ENCODE measurements at places on chromosomes 5 and 9.

DNA sequence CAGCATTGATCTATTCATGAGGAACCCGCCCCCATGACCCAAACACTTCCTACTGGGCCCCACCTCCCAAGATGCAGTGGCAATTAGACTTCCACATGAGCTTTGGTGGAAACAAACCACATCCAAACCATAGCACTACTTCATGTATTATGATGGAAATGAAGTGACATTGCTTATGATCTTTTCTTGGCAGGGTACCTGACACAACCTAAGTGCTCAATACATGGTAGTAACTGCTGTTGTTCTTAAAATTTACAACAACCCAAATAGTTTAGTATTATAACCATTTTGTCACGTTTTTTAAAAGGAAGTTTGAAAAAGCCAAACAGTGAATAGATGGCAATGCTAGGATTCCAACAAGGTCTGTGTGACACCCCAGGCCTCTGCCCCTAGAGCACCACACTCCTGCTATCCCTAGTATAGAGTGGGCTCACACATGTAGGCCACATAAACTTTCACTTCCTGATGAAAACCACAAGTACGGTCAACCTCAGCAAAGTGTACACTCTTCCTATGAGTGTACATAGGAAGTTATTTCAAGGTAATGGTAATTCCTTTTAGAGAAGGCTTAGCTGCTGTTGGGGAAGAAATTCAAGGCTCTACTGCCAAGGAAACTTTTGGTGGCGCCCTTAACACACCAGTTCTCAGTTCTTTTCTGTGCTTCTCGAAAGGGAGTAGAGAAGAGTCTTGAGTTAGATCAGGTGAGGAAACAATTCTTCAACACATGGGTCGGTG, 97.6 kb downstream of the ARSB start:
- DNase-seq = no peak

DNA sequence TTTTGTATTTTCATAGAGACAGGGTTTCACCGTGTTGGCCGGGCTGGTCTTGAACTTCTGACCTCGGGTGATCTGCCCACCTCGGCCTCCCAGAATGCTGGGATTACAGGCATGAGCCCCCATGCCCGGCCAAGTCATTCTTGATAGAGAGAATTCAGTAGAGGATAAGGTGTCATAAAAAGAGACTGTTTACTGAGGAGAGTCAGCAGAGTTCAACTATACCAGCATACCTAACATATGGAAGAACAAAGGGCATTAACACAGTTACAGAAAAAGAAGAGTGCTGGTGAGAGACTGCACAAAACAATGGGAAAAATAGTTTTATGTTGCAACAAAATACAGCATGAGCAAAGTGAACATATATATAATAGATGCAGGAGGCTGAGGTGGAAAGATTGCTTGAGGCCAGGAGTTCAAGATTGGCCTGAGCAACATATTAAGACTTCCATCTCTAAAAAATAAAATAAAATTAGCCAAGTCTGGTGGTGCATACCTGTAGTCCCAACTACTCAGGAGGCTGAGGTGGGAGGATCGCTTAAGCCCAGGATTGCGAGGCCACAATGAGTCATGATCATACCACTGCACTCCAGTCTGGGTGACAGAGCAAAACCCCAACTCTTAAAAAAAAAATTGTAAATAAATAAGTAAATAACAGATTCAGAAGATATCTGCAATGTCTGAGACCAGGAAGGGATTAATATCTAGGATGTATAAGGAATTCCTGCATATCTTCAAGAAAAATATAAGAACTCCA, 19.5 kb downstream of the B4GALT1 start:
- no peak for DNase-seq

DNA sequence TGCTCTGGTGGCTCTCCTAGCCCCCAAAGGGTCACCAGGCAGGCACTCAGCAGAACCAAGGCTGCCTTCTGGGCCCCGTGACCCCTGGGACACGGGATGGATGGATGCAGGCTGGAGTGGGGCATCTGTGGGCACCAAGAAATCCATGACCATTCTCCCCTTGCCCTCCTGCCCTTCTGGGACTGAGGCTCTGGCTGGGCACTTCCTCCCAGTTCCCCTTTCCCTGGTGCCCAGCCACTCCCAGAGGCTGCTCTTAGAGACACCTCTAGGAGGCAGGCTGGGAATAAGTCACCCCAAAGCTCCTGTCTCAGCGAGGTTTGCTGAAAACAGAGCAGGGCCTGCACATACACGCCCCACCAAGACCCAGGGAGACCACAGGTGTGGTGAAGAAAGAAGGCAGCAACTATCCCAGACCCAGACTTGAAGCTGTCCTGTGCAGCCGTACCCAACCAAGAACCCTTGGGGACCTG, 943 bp downstream of the STING1 start:
- no peak for DNase-seq

DNA sequence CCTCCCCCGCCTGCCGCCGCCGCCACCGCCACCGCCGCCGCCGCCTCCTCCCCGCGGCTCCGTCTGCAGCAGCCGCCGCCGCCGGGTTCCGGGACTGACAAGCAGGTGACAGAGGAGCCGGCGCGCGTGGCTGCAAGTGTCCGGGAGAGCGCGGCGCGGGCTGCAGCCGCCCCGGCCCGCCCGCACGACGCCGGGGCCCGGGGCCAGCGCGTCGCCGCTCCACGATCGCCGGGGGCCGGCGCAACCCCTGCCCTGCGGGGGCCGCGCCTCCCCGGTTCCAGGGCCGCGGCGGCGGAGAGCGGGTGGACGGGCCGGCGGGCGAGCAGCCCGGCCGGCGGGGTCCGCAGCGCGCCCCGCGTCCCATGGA, 343 bp downstream of the LMX1B start:
- no peak for DNase-seq

DNA sequence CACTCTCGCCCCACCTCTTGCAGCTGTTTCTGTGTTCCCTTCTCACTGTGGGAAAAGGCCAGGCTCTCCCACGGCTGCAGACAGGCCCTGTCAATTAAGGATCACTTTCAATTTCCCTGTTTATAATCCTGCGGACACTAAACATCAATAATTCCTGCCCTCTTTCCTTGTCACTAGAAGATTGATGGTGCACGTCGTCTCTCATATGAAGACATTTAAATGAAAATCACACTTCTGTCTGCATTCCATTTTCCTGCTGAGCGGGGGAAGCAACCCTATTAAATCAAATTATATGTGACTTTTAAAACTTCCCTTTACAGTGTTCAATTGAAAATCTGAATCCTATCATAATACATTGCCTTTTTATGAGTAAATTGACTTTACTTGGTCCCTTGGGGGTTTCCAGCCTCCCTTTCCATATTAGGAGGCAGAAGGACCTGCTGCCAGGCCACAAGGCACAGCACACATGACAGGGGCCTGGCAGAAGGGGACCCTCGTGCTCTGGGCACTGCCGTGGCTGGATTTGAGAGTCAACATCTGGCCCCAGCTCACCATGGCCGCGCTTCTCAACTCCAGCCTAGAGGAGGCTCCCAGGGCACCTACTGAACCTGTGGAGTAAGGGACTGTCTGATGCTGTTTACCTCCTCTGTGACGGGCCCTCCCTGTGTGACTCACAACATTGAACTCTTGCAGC, 311.0 kb upstream of the IRX4 start:
- DNase-seq = no peak

DNA sequence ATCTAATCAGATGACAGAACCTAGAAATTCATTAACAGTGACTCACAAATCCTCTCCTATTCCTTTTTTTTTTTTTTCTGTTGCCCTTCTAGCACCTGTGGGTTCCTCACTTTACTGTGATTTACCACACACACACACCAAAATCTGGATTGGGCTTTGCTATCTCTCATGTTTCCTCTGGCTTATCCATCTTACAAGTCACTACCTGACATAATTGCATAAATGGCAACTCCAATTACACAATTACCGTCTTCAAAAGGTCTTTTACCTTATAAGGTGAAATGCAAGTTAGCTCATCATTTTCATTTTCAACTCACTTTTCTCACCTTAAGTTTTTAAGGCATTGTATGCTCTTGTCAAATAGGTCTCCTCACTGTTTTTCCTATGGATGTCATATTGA, 426.3 kb upstream of the MEF2C start:
- no peak for DNase-seq

DNA sequence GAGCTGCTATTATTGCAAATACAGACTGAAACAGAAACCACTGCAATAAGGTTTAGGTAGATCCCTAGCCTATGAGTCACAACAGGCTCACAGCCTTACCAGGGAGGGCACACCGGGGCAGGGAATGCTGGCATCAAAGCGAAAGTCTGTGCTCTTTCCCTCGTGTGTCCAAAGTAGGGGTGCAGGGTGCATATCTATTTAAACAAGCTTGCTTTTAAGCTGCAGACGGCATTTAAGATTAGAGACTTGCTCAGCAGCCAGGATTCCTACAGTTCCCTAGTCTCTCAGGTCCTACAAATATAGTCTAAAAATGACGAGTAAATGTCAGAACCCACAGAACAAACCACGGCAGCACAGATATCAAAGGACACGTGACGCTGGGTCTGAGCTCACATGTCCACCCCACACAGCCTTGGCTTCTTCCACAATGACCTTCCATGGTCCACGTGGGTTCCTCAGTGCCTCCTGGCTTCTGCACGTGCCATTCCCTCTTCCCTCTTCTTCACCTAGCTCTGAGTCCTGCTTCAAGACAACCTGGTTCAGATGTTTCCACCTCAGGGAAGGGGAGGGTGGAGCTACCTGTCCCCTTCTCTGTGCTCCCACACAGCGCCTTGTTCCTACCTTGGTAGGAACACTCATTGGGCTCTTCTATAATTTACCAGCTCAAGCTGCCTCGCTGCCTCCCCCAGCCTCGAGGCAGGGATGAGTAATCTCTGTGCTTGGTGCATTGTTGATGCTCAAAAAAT, 193.2 kb downstream of the MAPKAP1 start:
- DNase-seq = no peak

GRCh38 chr9:125629446-125629845, 77.6 kb downstream of the MAPKAP1 start:
- no peak for DNase-seq

DNA sequence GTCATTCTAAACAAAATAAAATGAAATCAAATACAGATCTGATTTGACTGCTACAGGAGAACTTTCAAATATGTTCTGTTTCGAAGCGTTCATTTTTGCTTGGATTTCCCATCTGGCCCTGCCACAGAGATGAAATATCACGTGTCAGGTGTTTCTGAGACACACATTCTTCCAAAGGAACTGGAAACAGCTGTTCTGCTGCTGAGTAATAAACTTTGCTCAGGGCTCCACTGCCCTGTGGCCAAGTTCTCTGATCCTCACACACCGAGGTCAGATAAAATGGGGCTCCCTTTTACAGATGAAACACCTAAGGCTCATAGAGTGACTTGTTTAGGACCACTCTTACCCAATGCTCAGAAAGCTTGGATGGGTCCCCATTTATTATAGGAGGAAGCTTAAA, 42.5 kb downstream of the FRMPD1 start:
- no peak for DNase-seq

GRCh38 chr9:81394881-81395675, 294.3 kb downstream of the TLE1 start:
- DNase-seq = no peak

DNA sequence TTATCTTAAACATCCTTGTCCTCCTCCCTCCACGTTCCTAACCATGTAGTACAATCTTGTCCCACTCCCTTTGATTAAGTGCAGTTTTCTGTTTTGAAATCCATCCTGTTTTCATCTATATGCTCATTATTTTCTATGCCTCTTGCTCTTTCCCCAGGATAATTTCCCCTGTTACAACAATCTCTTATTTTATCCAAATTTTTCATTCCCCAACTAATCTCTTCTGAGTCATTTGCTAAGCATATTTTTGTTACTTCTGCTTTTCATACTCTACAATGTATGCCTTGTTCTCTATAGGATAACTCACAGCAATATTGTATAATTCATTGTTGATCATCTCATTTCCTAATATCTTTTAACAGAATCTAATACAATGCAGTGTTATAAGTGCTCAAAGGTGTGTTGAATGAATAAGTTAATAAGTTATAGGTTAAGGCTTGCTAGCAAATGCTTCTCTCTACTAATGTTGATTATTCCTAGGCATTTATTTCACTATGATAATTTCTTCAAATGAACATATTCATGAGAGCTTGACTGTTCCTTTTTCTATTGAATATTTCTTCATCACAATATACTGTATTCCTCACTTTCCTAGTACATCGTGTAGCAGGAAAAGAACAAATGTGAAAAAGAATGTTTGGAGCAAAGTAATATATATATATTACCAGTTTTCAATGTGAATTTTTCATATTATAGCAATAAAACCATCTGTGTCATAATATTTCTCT, 1.5 kb downstream of the OMD start:
- DNase-seq = no peak

DNA sequence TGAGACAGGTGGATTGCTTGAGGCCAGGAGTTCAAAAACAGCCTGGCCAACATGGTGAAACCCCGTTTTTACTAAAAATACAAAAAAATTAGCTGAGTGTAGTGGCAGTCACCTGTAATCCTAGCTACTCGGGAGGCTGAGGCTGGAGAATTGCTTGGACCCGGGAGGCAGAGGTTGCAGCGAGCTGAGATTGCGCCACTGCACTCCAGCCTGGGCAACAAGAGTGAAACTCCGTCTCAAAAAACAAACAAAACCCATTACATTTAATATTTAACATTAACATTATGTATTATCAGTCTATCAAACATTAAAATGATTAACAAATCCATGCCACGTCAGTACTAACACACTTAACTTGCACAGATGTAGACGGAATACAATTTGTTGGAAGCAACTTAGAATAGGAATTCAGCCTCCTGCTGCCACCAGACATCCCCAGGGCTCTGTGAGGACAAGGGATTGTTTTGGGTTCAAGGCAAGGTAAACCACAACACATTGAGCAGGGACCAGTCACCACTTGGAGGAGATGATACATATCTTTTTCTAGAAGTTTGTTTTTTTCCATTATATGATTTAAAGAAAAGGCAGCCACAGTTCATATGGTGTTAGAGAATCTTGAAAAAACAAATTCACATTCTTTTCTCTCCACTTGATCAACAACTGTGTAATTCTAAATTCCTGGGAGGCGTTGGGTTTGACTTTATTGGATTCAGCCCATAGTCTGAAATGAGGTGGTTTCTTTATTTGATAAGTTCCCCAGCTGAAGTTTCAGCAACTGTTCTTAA, 104.1 kb upstream of the BASP1 start:
- no peak for DNase-seq
